ENCODE measurements at places on chromosomes 1 and 21.

GRCh38 chr1:225418059-225418458 lies 9.8 kb downstream of the LBR start:
- DNase-seq, result no peak

DNA sequence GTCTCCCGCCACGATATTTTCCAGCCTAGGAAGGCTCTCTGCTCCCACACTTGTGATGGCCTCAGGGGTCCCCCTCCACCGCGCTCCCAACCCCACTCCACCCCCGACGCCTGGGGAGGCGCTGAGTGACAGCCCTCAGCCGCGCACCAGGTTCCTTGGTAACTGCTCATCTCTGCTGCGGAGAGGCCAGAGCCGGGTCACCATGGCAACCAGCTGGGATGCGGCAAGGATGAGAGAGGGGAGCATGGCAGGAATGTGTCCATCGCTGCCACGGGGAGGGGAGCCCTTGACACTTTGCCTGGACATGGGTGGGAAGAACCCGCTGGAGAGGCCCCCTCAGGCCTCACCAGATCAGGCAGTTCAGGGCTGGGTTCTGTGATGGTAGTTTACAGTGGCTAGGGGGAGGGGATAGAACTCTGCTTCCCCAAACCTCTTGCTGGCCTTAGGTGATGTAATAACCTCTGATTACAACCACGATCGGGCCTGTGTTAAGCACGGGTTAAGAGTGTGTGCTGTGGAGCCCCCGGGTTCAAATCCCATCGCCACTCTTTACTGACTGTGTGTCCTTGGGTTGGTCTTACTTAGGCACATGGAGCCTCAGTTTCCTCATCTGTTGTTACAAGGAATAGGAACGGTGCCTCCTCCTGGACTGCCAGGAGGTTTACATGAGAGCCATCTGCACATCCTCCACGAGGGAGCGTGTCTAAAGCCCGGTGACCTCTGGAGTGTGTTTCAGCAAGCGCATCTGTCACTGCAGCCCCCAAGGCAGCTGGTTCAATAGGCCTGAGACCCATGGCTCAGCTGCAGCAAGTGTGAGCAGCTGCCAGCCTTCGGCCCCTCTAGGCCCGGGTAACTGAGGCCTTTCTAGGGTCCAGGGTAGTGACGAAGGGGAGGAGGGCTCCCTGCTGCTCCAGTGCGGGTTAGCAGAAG lies 6.3 kb downstream of the KIF17 start:
- DNase-seq, result no peak

DNA sequence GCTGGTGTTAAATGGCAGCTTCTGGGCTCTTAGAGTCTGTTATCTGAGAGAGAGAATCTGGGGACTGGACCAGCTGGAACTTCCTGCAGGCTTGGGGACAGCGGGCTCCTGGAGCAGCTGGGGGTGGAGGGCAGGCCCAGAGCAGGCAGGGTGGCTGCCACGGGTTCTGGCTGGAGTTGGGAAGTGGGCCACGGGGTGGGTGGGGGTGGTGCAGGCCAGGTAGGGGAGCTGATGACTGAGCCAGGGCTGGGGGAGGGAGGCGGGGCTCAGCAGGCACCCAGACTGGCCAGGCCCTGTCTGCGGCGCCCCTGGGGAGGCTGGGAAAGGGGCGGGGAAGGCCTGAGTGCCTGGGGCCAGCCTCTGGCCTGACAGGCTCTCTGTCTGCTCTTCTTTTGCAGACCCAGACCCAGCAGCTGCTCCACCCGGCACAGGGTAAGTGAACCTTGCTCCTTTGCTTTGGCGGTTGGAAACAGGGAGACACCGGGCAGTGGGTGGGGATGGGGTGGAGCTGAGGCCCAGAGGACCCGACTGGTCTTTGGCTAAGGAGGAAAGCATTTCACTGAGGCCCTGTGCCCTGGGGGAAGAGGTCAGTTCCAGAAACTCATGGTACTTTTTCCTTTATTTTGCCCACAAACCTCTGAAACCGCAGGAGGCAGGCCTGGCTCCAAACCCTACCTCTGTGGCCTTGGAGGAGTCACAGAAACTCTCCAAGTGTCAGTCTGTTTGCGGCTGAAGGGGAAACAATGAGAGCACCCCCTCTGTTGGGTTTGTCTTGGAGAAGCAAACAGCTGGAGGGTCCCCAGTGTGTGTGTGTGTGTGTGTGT lies 48.8 kb downstream of the ARHGEF10L start:
- no peak for DNase-seq

DNA sequence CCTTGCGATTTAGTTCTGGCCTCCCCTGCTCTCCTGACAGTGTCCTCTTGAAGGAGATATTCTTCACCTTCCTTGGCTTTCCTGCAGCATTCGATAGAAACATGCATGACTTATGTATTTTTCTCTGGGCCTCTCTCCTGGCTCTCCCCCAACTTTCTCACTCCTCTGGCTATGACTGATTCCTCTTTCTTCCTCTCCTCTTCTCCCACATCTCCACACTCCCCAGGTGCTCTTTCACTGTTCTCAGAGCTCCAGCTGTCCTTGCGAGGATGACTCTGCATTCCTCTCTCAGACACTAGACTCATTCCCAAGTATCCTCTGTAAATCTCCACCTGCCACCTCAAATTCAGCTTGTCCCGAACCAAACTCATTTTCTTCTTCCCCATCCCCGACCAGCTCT lies 18.0 kb downstream of the LRRC42 start:
- DNase-seq, result no peak

- DNase-seq, result no peak
Measured at GRCh38 chr1:175841738-175842187, 98.4 kb upstream of the TNR start.

DNA sequence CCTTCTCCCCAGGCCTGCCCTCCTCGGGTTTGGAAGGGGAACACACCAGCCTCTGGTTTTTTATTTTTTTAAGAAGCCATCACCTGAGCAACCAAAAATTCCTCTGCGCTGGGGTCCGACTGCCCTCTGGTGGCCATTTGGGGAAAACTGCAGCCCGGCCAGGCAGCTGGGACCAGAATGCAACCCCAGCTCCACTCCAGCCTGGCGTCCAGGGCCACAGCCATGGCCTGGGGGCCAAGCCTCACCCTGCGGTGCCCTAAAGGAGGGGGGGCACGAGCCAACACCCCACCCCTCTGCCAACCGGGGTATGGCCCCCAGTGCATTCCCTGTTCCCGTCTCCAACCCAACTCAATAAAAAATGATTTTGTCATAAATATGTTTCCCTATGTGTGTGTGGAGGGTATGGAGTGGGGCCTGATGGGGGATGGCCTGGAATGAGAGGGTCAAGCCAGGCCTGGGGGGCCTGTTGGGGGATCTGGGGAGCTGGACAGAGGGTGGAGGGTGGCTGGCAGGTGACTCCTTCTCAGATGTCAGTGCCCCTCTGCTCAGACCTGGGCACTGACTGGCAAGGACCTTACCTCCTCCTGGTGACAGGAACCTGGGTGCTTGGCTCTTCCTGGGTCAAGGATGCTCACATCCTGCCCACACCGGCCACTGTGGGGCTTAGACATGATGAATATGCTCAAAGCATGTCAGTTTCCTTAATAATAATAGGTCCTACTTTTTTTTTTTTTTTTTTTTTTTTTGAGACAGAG lies 3.2 kb downstream of the GPR3 start:
- DNase-seq, result peak; percentile 72

DNA sequence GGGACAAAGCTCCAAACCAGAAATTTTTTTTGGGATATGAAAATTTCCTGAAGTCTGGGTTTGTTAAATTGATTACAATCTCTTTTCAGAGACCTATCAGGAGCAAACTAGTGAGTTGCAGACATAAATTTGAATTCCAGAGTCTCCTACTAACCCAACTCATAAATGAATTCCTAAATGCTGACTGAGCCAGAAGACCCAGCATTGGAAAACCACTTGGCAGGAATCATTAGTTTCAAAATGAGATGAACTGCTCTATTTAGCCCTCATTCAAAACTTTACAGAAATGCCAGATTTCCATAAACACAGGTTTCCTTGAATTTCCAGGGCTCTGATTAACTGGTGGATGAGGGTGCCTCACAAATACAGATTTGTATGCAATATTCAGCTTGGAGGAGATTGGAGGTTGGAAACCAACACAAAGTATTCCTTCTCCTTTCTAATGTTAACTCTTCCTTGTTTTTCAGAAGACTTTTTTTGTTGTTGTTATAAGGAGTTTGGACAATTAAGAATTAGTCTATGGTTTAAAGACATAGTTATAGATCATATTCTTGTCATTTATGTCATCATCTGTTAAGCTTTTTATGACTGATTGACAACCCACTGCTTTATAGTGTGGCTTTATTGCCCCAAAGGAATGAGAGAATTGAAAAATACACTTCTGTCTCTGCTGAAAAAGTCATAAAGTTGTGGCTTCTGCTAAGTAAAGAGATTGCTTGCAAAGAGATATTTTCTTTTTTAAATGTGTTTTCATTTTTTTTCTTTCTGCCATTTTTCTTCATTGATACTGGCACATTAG lies 222.8 kb downstream of the HLX start:
- no peak for DNase-seq

DNA sequence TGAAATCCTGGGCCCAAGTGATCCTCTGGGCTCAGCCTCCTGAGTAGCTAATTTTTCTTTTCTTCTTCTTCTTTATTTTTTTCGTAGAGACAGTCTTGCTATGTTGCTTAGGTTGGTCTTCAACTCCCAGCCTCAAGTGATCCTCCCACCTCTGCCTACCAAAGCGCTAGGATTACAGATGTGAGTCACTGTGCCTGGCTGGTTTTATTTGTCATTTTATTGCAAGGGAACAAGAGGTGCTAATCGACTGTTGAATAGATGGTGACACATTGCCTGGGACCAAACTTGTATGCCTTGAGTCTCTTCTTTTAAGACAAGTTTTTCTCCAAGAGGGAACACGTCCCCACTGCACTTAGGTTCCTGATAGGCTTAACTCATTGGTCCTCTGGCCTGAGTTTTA lies 20.0 kb upstream of the KLHDC8A start:
- DNase-seq, result no peak

DNA sequence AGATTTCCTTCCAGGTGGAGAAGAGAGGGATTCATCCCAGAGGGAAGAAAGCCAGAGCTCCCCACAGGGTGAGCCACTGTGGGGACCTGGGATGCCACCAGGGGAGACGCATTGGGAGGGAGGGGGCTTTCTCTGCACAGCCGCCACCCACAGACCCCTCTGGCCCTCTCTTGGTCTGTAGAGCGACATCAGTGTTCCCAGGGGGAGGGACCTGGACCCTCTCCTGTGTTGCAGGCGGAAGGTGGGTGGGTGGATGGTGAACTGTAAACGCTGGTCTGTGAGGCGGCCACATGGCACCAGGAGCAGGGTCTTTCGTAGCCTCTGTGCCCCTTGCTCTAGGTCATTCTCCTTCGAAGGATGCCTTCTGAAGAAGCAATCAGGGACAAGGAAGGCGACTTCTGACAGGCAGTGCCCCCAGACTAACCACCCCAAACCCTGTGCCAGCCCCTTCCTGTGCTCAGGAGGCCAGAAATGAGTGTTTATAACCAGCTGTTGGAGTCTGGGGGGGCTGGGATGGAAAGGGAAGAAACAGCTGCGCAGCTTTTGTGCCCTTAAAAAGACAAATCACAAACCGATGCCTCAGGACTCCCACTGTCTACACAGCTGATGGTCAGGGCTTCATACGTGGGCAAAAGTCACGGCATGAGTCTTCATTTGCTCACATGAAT lies 121.4 kb upstream of the ZBTB40 start:
- DNase-seq, result no peak

GRCh38 chr1:84973498-84974334 lies 23.2 kb downstream of the MCOLN2 start:
- DNase-seq, result no peak

GRCh38 chr1:61301824-61302657 lies 219.7 kb downstream of the NFIA start:
- no peak for DNase-seq

DNA sequence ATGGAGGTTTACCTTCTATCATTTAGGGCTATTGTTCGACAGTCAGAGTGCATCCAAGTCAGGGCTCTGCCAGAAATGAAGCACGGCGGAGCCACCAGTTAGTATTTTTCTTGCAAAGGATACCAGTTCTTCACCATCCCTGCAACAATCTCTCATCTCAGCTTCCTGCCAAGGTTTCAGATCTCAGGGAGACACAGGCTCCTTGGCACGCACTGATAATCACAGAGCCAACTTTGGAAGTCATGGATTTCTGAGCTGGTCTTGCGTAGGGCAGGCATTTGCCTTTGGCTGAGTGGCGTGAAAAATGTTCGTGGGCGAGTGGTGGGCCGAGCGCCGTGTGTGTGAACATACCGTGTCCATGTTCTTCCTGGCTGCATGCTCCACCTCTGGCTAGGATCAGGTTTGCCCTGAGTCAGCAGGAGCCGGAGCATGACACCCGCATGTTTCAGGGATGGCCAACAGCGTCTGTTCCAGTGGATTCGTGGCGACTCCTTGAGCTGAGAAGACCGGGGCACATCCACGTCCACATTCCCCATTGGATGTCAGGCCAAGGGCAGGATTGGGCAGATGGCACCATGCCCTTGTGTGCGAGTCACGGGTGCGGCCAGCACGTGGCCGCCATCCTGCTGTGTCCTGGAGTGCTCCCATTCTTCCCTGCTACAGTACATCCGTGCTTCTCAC lies 118.5 kb upstream of the C1orf174 start:
- DNase-seq, result no peak

- no peak for DNase-seq
Measured at GRCh38 chr1:181152892-181153633, 64.6 kb downstream of the IER5 start.

GRCh38 chr1:173297798-173298391 lies 90.8 kb upstream of the TNFSF4 start:
- no peak for DNase-seq

- DNase-seq, result no peak
Measured at GRCh38 chr1:109114342-109114674, 393 bp downstream of the ELAPOR1 start.

- no peak for DNase-seq
Measured at GRCh38 chr1:209354840-209355165, 228.7 kb upstream of the CAMK1G start.

GRCh38 chr1:62903982-62904855 lies 120.3 kb downstream of the ATG4C start:
- no peak for DNase-seq

- no peak for DNase-seq
Measured at GRCh38 chr1:102852613-102853012, 255.7 kb downstream of the COL11A1 start.

DNA sequence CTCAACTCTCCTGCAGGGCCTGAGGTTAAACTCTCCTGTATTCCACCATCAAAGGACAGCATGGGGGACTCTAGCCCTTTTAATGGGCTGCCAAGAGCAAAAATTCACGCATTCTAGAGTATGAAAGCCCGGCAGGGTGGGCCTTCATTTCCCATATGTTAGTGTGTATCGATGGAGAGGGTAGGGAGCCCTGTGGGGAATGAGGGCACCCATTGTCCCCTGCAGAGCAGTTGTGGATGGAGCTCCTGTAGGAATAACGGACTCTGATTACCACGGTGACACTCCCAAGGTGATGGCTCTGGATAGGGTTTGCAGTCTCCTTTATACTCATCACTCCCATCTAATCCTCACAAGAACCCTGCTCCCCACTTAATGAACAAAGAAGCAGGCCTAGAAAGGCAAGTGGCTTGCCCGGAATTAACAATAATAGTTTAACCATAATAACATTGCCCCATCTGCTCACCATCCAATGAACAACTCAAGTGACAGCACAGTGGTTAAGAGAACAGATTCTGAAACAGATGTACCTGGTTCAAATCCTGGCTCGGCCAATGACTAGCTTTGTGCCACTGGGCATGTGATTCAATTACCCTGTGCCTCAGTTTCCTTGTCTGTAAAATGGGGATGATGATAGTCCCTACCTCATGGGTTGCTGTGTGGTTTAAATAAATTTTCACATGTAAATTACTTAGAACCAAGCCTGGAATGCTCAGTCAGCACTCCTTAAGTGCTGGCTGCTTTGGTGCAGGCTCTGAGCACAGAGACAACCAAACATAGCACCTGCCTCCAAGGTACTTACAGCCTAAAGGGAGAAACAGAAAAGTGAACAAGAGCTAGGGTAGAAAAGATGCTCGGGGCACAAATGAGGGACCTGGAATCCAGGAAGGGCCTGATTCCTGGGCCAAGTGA lies 29.0 kb downstream of the HIVEP3 start:
- no peak for DNase-seq
